ENCODE measurements at places on chromosomes 11 and 22.
A peak's percentile ranks its signal among the peaks of the same experiment; 100 is the strongest.

DNA sequence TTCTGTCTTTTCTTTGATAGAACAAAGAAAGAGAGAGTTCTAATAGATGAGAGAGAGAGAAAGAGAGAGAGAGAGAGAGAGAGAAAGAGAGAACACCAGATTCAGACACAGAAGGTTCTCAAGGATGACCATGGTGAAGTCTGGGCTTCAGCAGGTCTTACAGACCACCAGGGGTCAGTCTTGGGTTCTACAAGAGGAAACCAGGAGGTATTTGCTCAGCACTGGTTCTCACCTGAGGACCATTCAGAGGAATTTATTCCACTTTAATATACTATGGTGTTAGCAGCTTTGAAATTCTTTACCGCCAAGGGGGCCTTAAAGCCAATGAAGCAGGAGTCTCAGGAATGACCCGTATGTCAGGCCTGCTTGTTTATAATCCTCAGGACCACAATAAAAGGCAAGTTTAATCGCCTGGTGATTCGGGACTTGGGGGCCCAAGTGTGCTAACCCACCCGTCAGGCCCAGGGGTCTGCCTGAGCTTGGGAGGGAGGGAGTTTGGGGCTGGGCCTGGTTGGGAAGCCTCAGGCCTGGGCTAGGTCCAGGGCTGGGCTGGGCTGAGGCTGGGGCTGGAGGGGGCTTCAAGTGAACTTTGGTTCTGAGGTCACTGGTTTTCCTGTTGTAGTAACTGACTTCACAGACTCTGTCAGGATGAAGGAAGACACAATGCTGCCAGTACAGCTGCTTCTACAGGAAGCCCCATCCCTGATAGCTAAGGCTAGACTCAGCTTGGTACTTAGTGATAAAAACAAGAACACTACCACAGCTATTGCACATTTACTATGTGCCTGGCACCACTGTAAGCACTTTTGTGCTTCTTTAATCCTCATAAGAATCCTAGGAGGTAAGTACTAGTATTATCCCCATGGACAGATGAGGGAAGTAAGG is 179.2 kb upstream of the ZBED5 start:
- DNase-seq = peak; percentile 28

DNA sequence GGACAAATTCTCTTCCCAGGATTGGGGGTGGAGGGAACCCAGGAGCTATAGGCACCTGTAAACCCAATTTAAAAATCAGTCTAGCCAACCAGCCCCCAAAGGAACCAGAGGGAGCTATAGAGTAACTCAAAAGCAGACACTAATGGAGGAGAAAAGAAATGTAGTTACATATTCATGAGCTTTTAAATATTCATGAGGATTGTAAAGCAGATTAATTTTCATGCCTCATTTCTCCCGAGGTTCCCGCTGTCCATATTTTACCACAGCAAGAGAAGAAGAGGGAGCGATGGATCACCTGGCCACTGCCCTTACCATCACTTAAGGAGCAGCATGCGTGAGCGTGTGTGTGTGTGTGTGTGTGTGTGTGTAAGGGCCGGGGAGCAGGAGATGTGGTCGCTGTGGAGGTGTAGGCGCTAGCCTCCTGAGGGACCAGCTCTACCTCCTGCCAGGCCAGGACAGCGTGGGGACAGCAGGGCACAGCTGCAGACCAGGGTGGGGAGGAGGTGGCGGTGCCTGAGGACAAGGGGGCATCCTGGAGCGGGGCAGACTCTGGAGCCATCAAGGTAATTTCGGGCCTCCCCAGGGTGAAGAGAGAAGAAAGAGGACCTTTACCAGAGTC is 100.7 kb upstream of the THY1 start:
- no peak for DNase-seq

DNA sequence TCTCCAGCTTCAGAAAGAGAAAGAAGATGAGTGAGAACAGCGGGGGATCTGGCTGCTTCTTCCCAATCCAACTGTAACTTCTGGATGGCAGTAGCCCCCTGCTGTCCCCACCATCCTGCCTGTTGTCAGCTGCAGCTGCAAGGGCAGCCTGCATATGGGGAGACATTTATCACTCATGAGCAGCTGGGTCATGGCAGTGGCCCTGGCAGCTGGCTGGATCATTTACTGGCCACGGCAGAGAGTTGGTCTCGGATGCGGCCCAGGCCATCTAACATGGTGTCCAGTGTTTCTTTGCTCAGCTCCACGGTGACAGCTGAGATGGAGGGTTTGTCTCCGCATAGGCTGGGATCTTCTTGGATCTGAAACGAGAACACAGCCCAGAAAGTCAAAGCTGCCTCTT is 14.8 kb downstream of the COMMD9 start:
- DNase-seq = no peak

DNA sequence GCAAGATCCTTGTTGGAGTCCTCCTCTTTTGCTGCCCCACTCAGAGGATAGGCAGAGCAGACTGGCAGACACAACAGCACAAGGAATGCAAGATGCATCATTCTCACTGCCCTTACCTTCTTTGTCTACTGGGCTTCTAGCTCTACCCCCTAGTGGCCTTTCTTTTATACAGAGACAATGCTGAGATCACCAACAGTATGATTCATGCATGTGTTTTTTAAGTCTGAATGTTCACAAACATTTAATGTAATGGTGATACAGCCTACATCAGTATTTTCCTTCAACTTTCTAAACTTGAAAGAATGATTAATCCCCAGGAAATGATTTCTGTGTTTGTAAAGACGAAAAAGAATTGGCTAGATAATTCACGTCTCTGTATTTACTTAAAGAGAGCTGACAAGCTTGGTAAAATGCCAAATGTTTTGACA is at the start of gene MMP10:
Gene MMP10 (minus strand): TSS at position 138 of the 428 bp plus-strand sequence. CDS start 37 bp downstream, at position 101.
- DNase-seq = no peak

DNA sequence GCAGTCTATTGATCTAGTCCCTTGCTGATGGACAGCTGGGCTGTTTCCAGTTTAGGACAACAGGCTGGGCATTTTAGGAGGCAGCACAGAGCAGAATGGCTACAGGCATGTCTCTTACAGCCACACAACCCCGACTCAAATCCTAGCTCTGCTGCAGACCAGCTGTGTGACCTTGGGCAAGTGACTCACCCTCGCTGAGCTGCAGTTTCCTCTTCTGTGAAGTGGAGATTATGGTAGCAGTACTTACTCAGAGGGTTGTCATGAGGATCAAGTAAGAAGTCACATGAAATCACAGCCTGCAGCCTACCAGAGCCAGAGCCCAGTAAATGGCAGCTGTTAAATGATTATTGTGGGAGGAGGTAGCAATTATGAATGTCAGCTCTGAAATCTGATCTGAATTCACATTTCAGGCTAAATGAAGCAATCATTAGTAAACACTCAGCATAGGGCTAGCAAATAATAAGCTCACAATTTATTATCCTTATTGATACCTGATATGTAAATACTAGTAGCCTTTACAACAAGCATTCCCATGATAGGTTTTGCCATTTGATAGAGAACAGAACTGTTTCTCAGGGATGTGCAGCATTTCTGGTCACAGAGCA is 58.9 kb downstream of the MYEOV start:
- no peak for DNase-seq

DNA sequence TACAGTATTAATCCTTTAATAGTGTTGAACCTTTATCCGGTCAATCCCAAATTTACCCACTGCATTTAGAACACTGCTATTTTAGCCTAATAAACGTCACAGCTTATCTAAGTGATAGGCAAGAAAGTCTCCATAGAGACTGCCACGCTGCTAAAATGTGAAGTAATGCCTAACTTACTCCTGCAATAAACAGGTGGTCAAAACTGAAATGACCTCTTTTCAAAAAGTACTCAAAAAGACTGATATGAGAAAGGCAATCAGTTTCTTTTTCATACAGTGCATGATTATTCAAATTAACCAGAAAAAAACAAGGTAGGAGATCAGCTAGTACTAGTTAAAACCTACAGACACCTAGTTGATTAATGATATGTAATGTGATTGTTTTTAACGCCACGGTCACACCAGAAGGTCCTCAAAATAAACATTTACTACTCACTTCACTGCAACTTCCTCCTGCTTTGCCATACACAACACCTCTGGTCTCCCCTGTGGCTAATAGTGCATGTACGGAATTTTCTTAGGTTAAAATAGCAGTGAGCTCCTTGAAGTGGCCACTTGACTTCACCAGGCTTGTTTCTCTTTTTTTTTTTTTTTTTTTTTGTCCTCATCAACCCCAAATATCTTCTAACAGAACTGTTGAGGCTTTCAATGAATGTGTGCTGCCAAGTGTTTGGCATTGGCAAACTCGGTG is 8.8 kb downstream of the ATP5MG start:
- DNase-seq = no peak

DNA sequence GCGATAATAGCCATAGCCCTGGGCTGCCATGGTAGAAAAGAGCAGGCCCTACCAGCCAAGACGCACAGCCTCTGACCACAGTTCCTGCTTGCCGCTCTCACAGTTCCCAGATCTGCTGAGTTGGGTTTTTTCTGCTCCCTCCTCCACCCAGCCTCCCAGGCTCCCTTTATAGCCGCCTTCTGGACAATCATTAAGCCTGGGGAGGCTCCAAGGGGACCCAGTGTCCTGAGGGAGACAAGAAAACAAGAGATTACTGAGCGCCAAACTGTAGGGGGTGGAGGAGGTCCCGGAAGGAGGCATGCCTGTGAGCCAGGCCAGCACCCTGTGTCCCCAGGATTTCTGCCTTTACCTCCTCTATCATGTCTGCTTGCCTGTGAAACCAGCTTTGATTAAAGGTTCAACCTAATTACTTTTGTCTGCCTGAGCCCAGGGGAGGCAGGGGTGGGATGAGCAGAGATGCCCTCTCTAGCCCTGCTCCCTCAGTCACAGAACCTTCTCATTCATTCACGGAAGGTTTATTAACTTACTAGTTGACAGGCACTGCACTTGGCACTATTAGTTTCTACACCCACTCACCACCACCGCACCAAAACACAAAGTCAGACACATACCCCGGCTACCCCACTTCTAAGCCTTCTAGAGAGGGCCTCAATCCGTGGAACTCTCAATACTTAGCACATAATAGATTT is 1.2 kb downstream of the SLC37A4 start:
- no peak for DNase-seq

DNA sequence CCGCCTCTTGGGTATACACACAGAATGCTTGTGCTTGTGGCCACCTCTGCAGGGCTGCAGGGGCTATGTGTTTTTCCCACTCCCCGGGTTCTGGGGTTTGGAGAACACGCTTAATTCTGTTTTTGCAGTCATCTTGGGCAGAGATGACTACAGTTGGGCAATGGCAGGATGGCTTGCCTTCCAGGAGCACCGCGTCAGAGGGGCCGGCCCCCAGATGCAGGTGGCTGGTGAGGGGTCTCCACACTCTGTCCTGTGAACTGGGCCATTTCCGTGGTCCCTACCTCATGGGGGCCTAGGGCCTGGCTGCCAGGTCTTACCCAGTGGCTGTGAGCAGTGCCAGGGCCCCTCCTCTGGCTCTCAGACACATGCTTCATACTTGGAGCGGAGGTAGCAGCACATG is 68.3 kb downstream of the CTTN start:
- no peak for DNase-seq

- DNase-seq = peak; percentile 29
Measured at GRCh38 chr11:22304337-22304961, 33.7 kb upstream of the SLC17A6 start.
